Activated CD4-positive, CD25-positive, alpha-beta regulatory T cell (primary cell): ENCODE measurements at places on chromosomes 6 and 20.

DNA sequence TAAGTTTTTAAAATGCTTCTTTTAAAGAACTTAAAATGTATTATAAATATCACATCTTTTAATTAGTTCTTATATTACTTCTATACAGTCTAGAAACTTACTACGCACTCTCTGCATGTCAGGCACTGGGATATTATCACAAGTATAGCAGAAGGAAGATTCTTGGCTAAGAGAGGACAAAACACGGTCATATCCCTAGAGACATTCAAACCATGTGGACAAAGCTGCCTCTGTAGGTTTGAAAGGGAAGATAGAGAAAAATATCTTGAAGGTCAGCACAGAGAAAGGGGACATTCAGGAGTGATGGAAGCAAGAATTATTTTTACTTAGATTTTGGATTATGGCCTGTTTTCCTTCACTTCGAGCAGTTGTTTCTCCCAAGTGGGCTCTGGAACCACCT is 64.1 kb downstream of the LRRC1 start:
- no peak for DNase-seq

DNA sequence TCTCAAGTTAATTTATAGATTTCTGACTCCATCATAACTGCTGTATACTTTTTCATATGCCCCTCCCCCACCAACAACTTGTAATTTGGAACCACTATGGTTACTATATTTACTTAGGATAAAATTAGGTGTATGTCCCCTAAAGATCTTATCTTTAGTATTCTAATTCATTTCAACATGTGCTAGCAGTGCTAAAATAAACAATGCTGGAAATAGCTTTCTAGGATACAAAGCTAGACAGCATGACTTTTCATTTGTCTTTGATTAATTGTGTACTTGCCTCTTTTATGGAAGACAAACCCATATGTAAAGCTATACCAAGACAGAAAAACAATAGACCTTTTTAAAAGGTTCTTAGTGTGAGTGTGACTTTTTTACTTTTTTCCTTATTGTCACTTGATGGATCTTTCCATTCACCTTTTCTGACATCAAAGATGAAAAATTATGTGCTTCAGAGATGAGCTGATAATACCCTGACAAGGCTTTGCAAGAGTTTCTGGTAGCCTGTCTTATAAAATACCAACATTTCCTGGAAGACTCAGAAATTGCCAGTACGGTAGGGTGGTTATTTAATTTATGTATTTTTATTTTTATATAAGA is 31.2 kb upstream of the POPDC3 start:
- no peak for DNase-seq

DNA sequence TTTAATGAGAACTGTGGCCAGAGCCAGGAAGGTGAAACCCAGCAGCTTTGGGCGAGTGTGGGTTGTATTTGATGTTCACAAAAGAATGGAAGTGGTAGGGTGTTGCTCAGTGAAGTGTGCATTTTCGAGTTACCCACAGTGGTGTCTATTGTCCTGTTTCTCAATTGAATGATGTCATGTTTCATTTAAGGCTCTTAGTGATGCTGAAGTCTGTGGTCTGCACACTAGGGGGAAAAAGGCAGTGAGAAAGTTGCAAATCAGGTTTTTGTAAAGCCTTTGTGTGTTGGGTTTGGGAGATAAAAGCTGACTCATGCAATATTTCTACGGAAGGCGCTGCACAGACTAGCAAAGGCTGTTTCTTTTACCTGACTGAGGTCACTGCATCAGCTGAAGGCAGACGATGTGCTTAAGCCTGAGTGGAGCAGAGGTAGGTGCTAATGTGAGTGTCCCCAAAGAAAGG is 121.1 kb downstream of the PLEKHG1 start:
- no peak for DNase-seq

DNA sequence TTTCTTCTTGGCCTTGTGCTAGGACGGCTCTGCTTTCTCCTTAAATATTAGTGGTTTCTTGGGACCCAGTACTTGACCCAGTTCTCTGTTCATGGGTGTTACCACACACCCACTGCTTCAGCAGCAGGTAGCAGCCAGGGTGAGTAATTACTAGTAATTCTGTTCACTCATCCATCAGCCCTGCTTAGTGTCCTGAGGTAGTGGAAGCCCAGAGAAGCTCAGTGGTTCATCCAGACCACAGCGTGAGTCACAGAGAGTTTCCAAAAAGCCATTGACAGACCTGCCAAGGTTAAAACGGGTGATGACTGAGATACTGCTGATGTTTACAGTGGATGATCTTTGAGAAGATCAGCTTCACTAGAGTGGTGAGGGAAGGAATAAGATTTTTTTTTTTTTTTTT is 51.7 kb upstream of the HINT3 start:
- no peak for DNase-seq

DNA sequence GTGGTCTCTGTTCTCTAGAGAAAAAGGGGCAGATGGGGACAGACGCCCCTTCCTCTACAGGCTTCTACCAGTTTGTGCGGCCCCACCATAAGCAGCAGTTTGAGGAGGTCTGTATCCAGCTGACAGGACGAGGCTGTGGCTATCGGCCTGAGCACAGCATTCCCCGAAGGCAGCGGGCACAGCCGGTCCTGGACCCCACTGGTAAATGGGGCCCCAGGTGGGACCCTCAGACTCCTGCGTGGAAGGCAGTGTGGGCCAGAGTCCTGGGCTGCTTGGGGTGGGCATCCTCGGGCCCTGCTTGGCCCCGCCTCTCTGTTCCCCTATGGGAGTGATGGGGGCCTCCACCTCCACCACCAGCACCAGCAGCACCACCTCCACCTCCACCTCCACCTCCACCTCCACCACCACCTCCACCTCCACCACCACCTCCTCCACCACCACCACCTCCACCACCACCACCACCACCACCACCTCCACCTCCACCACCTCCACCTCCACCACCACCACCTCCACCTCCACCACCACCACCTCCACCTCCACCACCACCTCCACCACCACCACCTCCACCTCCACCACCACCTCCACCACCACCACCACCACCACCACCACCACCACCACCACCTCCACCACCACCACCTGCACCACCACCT is 3.2 kb upstream of the TNFRSF6B start:
- no peak for DNase-seq
